ENCODE measurements at places on chromosomes 4 and X. TPM values are rescaled to one million over a fixed set of nuclear protein-coding genes. Genes with fewer than 3 reads are reported as not detected.

Gene MSANTD1
- 0.40 TPM for total RNA-seq

Gene HSFX3
- total RNA-seq: not detected

Gene ADH4
- total RNA-seq: not detected

Gene UGT2B11
- not detected for total RNA-seq

- no peak for DNase-seq
These were observed 9.0 kb upstream of the DUSP9 start for GRCh38 chrX:153638041-153638371.

DNA sequence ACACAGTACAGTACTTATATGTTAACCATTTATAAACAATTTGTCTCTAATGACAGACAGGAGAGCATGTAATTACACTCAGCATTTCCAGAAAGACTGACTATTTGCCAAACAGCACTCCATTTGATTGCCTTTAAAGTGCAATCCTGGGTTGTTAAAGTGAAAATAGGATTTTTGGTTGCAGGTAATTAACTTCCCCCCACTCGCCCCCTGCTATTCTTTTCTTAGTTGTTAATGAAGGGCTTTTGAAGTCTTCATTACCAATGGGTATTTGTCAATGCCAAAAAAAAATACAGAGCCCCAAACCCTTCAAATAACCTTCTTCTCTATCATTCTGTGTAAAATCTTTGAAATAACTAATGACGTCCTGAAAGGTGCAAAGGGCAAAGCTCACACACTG is 825.6 kb downstream of the STPG2 start:
- no peak for DNase-seq

- no peak for DNase-seq
These were observed 15.4 kb downstream of the SORCS2 start for GRCh38 chr4:7207628-7208231.

DNA sequence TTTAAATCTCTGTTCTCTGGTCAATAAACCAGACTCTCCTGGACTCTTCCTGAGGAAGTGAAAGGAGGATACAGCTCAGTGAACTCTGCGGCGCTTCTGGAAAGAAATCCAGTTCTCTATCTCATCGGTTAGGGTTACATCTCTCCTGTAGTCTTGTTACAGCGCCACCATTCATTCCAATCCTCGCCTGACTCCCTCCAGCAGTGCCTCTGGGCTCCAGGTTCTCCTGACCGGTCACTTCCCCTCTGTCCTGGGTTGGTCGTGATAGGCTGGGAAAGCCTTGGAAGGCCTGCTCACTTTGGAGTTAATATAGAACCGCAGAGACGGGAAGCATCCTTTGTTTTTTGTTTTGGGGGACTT is 97.0 kb upstream of the STOX2 start:
- no peak for DNase-seq

DNA sequence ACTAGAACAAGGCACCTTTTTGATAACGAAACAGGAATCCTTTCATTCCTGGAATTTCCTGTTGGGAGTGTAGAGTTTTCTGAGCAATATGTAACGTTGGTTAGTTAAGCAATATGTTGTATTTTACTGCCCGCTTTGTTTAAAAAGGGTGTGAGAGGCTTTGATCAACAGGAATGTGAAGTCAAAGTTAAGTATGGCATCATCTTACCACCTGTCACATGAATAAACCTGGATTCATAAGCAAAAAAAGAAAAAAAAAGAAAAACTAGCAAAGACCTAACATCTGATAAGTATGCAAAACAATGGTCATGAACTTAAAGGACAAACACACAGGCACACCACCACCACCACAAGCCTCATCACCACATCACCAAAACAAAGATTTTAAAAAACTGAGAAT is 7.1 kb upstream of the CXCL5 start:
- DNase-seq: no peak

- no peak for DNase-seq
These were observed 196.1 kb downstream of the ZNF330 start for GRCh38 chr4:141416677-141417363.
